ENCODE measurements at places on chromosomes 2 and 18.

DNA sequence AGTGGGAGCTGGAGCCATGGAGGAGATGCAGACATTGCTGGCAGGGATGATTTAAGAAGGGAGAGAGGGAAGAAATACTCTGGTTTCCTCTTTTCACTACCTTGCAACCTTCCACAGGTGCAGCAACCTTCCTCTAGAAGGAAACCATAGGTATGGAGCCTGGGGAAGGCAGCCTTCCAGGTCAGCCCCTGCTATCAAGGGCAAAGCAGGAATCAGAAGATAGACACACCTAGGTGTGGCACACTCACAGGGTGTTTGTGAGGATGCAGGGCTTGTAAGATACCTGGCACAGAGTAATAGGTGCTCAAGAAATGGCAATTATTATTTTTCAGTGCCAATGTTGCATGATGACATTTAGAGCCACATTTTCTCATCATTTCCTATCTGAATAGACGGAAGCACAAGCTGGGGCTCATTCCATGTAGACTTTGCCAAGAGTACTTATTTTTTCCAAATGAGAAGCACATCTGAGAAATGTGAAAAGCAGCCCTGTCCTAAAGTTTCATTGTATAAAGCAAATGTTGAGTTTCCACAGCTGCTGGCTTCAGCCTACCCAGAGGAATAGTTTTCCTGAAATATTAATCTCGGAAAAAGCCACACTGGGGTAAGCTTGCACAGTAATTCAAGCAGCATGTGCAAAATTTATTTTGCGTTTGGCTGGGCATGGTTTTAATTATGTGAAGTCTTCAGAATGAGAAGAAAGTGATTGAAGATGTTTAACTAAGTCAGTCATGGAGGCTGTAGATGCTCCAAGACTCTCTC is 20.6 kb downstream of the EVA1A start:
- DNase-seq, result peak; percentile 90

GRCh38 chr18:51943281-51943680 is 396.7 kb upstream of the DCC start:
- no peak for DNase-seq

DNA sequence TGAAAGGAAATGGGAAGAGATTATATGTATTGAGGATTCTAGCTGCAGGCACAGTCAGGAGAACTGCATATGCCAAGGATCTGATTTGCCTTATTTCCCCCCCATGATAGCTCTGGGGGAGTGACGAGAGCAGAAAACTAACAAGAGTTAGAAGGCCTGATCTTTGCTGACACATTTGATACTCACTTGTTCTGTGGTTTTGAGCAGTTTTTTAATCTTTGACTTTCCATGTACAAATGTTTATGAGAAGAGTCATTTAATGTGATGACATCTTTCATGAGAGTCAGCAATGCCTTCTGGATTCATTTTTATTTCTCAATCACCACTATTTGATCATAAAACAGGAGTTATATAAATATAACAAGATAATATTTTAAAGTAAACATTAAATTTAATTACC is 12.7 kb upstream of the SERPINB7 start:
- DNase-seq, result peak; percentile 78

DNA sequence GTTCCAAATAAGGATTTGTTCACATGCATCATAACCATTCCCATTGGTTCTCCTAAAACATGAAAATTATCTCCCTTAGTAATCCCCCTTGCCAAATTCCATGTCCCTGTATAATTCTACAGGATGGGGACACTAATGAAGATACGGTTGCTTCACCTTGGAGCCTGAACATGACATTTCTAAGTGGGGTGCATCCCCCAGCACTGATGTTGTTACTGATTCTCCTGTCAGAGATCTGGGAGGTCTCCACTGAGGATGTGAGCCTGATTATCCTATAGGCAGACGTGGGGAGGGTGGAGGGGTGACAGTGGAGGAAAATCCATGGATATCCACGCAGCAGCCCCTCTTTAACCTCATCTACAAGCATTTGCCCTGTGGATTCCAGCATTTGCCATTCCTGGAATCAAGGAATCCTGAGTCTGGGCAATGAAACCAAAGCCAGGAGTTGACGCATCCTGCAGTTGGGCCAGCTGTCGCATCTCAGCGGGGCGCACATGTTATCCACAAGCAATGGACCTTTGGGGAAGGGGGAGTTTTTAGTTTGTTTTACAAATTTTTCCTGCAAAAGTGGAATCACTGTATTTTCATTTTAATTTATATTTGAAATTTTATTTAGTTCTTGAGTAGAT is 57.3 kb downstream of the HK2 start:
- DNase-seq, result no peak

GRCh38 chr2:139737659-139738058 is 957.5 kb upstream of the NXPH2 start:
- DNase-seq, result no peak

DNA sequence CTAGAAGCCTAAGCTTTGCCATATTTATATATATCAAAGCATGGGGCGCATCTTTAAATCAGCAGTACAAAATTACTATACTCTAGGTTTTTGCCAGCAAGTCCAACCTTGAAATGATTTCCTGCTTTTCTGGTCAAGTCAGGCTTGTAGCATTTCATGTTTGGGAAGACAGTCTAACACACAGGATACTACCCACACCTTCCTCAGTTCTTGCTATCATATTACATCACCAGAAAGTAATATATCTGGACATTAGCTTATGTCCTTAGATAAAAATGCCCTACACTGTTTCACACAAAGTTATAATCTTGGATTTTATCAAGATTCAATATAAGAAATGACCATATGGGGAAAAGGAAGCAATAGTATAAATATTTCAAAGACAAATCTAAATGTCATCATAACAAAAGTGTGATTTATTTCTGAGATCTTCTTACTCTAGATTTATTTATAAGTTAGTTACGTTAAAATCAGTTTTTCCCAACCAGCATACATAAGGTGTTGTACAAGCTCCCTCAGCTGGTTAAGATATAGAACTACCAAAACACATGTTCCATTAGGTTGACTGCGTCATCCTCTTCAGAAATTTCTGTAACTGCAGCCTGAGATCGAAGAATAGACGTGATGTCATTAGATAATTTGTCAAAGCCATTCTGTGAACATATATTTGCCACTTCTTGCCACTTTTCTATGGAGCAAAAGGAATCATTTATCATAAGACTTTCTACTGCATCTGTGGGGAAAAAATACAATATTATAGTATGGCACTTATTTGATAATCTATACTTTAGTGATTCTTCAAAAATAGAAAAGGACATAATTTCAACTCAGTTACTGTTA is 56.6 kb downstream of the CLHC1 start:
- DNase-seq, result peak; percentile 46

DNA sequence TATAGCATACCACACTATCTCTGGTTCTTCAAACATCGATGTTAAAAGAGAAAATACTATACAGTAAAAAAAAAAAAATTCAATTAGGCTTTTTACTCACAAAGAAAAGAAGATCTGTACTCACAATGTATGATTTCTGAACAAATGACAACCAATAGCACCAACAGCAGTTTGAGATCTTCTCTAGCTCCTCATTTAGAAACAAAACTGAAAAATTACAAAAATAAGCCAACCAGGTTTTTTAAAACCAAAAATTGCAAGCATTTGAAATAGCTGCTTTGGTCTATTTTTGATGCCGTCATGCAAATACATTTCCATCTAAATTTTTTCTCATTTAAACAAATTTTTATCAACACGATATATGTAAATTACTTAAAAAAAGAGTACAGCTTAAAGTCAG is 34.3 kb upstream of the RALBP1 start:
- no peak for DNase-seq

DNA sequence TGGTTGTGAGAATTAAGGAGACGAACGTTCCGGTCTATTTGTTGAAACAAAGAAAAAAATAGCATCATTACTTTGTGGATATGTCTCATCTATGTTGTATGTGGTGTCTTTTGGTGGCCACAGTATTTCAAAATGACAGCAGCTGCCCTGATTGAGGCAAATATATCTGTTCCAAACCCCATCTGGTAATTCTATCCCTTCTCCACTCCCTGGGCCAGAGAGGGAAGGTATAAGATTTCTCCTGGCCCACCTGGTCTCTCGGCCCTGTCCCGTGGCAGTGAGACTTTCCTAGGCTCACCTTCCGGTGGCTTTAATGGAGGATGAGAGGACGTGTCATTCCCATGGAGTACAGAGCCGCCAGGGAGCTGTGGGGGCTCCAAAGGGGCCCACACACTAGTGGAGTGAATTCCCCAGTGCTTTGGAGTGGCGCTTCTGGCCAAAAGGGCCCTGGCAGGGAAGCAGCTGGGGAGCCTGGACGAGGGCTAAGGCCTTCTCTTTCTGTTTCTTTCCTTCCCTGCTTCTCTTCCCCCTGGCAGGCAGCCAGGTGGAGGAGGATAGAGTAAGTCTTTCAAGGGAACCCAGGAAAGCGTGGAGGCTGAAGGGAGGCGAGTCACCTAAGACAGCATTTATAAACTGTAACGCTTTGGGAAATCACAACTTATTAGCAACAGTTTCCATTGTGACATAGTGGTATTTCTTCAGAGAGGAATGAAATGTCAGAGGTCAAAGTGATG is 5.6 kb downstream of the FOSL2 start:
- no peak for DNase-seq

- DNase-seq, result no peak
These were observed 233.4 kb upstream of the SIX3 start for GRCh38 chr2:44707945-44708660.

GRCh38 chr2:189102735-189103134 is 76.8 kb downstream of the COL5A2 start:
- no peak for DNase-seq

GRCh38 chr18:35389095-35389618 is 12.0 kb upstream of the ZNF396 start:
- DNase-seq, result no peak

DNA sequence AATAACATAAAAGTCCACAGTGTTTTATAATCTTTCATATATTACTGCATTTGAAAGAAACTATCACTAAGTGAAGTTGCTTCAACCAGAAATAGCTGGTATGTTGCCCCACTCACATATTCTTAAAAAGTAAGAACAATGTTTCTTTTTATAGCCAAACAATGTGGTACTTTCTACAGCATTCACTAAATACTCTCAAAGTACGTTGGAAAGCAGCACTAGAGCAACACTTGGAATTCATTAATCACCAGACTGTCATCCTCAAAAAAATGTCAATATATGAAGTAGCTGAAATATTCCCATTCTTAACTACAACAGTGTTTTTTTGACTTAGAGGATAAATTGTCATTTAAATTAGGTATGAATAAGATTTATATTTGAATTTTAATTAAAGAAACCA is 32.8 kb downstream of the COBLL1 start:
- DNase-seq, result no peak

GRCh38 chr2:149061133-149061745 is 22.7 kb downstream of the LYPD6B start:
- DNase-seq, result no peak

GRCh38 chr2:80199504-80199903 is 105.0 kb downstream of the LRRTM1 start:
- DNase-seq, result no peak

DNA sequence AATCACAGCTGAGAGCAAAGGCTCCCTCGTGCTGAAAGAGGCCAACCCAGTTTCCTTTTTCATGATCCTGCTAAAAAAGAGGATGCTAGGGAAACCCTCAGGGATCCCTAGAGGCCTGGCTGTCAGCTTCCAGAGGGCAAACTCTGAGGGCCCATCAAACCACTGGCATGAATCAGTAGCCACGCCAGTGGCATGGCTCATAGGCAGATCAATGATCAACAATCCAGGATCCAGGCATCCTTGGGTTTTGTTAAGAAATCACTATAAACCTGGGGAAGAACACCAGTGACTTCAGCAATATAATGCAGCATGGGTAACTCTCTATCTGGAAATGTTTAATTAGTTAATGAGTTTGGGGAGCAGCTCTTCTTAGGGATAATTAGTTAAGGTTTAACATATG is 286.5 kb downstream of the C1D start:
- DNase-seq, result no peak

DNA sequence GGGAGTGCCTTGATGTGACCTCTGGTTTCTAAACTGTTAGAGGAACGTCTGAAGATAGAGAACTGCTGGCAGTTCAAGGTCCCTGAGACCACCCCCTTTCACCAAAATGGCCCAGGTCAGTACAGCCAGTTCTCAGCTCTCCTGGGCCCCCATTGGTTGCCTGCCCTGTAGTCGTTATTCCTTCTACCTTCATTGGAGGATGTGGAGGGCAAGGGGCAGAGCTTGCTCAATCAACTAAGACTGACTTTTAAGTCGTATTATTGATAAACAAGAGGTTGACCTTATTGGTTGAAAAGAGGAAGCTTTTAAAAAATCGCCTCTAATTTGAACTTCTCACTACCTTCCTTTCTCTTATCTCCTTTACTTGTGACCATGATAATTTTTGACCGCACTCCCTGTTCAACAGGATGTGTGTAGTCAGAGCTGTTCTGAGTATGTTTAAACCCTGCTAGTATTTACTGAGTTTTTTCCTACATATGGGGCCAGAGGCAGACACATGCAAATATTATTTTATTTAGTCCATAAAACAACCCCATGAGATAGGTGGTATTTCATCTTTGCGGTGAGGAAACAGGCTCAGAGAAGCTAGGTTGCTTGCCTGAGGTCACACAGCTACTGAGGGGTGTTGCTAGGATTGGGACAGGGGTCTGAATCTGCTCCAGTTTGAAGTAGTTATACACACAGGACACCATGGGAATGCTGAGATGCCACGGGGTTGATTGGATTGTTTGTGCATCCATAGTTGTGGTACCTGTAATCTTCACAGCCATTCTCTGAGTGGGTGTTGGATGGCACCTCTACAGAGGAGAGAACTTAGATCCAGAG is 65.9 kb downstream of the TMEM247 start:
- no peak for DNase-seq

- DNase-seq, result no peak
These were observed 33.9 kb downstream of the MTA3 start for GRCh38 chr2:42602218-42602875.

GRCh38 chr2:70549064-70549710 is 4.4 kb downstream of the TGFA start:
- no peak for DNase-seq

DNA sequence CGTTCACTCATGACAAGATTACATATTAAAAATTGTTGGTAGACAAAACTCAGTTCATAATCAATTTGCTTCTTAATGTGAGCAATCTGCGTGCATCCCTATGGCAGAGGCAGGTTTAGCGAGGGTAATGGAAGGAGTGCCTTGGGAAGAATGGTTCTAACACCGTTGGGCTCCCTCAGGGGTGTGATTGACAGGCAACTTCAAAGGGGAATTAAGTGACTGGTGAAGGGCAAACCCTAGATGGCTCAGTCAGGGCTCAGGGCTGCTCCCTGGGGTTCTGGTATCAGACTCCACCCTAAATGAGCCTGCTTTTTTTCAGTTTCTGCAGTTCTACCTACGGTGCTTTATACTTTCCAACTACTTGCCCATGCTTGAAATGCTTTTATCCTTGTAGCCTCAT is 419.5 kb upstream of the CELF4 start:
- DNase-seq, result no peak

- DNase-seq, result no peak
These were observed 9.8 kb downstream of the POU3F3 start for GRCh38 chr2:104863468-104864279.

DNA sequence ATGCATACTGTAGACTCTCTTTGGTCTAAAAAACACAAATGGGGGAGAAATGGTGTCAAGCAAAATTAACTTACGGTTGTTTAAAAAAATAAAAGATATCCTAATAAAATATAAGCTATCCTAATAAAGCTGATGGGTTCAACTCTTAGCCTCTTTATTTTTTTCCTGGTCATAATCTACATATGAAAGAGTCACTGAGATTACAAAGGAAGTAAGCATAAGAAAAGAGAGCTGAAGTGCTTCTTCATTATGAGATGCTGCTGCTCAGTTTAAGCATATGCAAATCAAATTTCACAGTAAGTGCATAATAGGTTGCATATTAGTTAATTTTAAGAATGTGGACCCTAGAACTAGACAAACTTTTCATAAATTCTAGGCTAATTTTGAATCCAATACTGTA is 59.9 kb upstream of the DNER start:
- DNase-seq, result no peak
